ENCODE measurements at places on chromosomes 3 and 15. TPM values are rescaled to one million over a fixed set of nuclear protein-coding genes. Genes with fewer than 3 reads are reported as not detected.

DNA sequence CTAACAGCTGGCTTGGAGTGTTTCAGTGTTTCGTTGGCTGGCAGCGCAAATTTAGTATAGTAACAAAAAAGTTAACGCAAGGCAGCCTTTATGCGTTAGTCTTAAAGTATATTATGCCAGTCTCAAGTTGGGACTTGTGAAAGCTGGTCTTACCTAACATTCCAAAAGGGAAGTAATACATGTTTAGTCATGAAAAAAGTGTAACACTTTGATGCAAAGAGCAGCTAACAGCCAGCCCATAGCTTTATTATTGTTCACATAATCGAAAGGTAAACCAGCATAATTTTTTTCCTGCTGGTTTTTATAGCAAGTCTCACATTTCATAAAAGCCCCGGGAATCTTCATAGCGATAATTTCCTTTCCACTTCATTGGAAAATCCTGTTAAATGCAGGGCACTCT, 2.4 kb upstream of the GPR87 start:
- no peaks in the 10 kb centered on the region for H3K4me1 ChIP-seq
- H3K27me3 ChIP-seq: no peaks in the 10 kb centered on the region
- no peak for DNase-seq
- no peak overlapping the region for H3K4me3 ChIP-seq

DNA sequence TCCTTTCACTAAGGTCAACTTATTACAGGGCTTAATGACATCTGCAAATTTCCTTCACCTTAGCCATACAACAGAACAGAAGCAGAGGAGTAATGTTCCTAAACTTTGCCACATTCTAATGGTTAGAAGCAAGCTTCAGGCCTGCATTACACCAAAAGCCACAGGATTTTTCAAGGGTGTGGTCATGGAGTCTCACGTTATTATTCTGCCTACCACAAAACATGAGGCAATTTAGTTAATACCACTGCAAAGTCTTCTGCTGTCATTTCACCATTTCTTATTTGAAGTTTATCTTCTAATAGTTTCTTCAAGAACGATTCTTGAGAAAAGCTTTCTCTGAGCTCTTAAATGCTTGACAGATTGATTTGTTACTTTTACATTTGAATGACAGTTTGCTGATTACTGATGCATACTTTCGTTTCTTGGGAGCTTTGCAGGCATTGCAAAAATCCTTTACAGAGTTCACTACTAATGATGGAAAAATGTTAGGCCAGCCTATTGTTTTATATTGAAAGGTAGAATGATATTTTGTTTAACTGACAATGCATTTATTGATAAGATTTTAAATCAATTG, 1257.1 kb downstream of the NSUN3 start:
- H3K27me3 ChIP-seq: no peaks in the 10 kb centered on the region
- no peak overlapping the region for H3K4me3 ChIP-seq
- no peak for DNase-seq
- H3K36me3 ChIP-seq: no peaks in the 10 kb centered on the region
- H3K27ac ChIP-seq: no peak overlapping the region

DNA sequence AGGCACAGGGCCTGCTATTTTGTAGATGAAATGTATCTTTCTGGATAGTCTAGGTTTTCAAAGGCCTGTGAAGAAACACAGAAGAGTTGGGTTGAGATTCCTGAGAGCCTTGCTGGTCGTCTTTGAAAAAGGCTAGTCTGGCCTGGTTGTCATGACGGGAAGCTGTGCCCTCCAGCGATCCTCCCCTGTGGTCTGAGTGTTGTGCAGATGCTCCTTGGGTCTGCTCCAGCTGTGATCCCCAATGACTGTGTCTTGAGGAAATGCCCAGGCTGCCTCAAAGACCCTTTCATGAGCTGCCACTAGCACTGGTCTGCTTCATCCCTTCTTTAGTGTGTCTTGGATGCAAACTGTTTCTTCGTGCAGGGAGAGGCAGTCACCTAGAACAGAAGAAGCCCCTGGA, 111.0 kb upstream of the SYNPR start:
- H3K27ac ChIP-seq: no peak overlapping the region
- H3K36me3 ChIP-seq: no peaks in the 10 kb centered on the region
- no peak overlapping the region for H3K4me3 ChIP-seq
- no peaks in the 10 kb centered on the region for H3K27me3 ChIP-seq
- H3K4me1 ChIP-seq: no peaks in the 10 kb centered on the region

- no peak overlapping the region for H3K4me3 ChIP-seq
- no peak overlapping the region for H3K27ac ChIP-seq
- no peaks in the 10 kb centered on the region for H3K36me3 ChIP-seq
- H3K27me3 ChIP-seq: no peaks in the 10 kb centered on the region
Measured at GRCh38 chr3:94311651-94312050, 248.8 kb downstream of the NSUN3 start.

Gene BNC1
- not detected for total RNA-seq

Gene MFGE8
- 361 TPM for total RNA-seq

DNA sequence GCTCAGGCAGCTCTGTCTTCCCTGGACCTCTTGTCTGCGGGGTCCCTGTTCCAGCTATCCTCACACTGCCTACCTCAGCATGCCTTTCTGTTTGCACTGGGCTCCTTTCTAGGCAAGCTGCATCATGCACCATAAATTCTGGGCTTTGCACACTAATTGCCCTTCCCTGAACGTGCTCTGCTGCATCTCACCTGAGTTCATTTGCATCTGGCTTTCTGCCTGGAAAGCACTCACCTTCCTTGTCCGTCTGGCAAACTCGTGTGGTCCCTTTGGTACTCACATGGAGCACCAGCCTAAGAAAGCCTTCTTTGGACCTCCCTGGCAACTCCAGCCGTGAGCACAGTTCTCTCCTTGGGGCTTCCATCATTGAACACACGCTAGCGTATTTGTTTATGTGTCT, 365.6 kb downstream of the SV2B start:
- no peak overlapping the region for H3K4me3 ChIP-seq
- H3K36me3 ChIP-seq: no peaks in the 10 kb centered on the region
- no peak overlapping the region for H3K27ac ChIP-seq

Gene TPRG1
- total RNA-seq: 3.1 TPM

Gene FILIP1L
- total RNA-seq: 103 TPM

DNA sequence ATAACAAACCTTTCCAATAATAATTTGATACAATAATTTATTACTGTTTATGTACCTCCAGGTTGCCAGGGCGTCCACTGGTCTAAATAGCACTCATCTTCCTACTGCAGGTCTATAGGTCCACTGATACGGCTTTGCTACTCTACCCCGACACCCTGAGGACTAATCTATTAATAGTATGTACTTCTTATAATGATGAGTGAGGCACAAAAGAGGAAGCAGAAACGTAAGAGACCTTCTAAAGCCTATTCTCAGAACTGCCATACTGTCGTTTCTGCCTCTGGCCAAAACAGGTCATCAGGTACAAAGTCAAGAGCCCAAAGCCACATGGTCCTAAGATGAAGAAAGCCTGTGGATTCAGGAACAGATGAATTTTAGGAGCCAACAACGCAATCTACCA, 163.2 kb upstream of the GRM7 start:
- no peaks in the 10 kb centered on the region for H3K4me1 ChIP-seq
- no peaks in the 10 kb centered on the region for H3K27me3 ChIP-seq
- no peak overlapping the region for H3K27ac ChIP-seq
- DNase-seq: no peak

DNA sequence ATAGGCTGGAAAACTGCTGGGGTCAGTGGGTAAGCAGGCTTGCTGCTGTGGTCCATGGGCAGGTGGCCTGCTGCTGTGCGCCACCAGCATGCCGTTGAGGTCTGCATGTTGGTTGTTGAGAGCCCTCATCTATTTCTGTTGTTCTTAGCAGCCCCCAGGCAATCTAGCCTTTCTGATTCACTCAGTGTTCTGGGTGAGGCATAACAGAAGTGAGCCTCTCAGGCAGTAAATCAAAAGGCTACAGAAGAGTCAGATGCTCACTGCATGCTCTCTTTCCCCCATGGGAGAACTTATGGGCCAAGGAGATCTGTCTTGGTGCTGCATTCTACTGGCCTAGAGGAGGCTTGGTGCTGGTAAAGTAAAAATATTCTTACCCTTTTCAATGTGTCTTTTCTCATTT, 67.8 kb upstream of the ATP10A start:
- H3K27me3 ChIP-seq: no peaks in the 10 kb centered on the region
- no peaks in the 10 kb centered on the region for H3K36me3 ChIP-seq
- no peak overlapping the region for H3K27ac ChIP-seq
- no peak overlapping the region for H3K4me3 ChIP-seq
- no peak for DNase-seq
- no peaks in the 10 kb centered on the region for H3K4me1 ChIP-seq

Gene GABRA5
- total RNA-seq: not detected

GRCh38 chr3:10901296-10901945, 85.4 kb downstream of the SLC6A11 start:
- no peaks in the 10 kb centered on the region for H3K36me3 ChIP-seq
- no peak for DNase-seq
- H3K27me3 ChIP-seq: no peaks in the 10 kb centered on the region
- no peak overlapping the region for H3K4me3 ChIP-seq

GRCh38 chr15:78112551-78112950, 18.7 kb downstream of the CIB2 start:
- H3K4me3 ChIP-seq: no peak overlapping the region
- no peaks in the 10 kb centered on the region for H3K27me3 ChIP-seq
- no peaks in the 10 kb centered on the region for H3K36me3 ChIP-seq

- peak overlapping the region; percentile 58 for H3K27ac ChIP-seq
- no peaks in the 10 kb centered on the region for H3K36me3 ChIP-seq
- no peaks in the 10 kb centered on the region for H3K27me3 ChIP-seq
- H3K4me3 ChIP-seq: peak overlapping the region; percentile 2
- no peak for DNase-seq
Measured at GRCh38 chr3:113736548-113737089, 9.4 kb downstream of the NAA50 start.

- H3K4me1 ChIP-seq: no peaks in the 10 kb centered on the region
Measured at GRCh38 chr15:64263567-64263966, 92.4 kb downstream of the CSNK1G1 start.

- DNase-seq: no peak
- no peak overlapping the region for H3K4me3 ChIP-seq
- no peaks in the 10 kb centered on the region for H3K4me1 ChIP-seq
- no peaks in the 10 kb centered on the region for H3K27me3 ChIP-seq
Measured at GRCh38 chr15:52082197-52083036, 30.2 kb downstream of the BCL2L10 start.

Gene CLDN11
- total RNA-seq: 1.9 TPM

Measured in gastrocnemius medialis (tissue), 4 donors.